ENCODE measurements at places on chromosomes 3 and 15.
A peak's percentile ranks its signal among the peaks of the same experiment; 100 is the strongest.

GRCh38 chr3:107661447-107662123 lies 138.8 kb downstream of the BBX start:
- peak; percentile 48 for DNase-seq

DNA sequence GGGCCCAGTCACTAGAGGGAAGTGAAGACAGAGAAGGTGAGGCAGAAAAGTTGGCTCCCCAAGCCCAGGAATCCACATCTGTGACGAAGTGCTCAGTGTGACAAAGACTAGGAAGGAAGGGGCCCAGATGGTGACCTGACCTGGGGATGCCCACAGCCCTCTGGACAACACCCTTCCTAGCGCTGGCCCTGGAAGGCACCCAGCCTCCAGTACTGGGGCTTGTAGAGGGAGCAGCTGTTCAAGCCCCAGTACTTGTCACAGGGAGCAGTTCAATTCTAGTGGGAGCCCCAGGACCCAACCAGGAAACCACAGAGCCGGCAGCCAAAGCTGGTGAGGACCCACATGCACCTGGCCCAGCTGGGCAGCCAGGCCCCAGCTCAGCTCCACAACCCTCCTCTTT lies 190.8 kb downstream of the XXYLT1 start:
- DNase-seq = no peak

DNA sequence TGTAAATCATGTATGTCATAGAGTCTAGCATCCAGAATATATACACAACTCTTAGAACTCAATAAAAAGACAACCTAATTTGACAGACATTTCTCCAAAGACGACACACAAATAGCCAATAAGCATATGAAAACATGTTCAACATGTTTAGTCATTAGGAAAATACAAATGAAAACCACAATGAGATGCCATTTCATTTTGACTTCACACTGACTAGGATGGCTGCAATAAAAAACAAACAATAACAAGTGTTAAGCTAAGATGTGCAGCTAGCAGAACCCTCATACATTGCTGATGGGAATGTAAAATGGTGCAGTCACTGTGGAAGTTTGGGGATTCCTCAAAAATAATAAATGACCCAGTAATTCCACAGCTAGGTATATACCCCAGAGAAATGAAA lies 16.4 kb downstream of the SPG11 start:
- peak; percentile 36 for DNase-seq

GRCh38 chr15:26261966-26262365 lies 398.8 kb upstream of the ATP10A start:
- no peak for DNase-seq

GRCh38 chr3:61649381-61650170 lies 88.2 kb downstream of the PTPRG start:
- no peak for DNase-seq

DNA sequence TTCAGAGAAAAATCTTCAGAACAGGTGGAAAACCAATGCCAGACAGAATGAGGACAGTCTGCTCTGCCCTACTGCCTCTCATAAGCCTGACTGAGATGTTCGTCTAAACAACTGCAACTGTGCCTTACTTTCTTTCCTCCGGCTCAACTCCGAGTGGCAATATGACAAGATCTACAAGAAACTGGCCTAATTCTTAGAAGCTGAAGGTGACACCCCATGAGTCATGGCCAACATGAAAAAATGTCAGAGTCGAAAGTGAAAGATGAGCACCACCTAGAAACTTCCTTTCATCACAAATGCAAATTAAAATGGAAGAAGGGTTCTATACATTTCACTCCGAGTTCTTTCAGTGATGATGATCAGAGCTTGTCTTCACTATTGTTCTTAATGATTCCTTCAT lies 12.9 kb downstream of the PCYT1A start:
- DNase-seq = no peak

DNA sequence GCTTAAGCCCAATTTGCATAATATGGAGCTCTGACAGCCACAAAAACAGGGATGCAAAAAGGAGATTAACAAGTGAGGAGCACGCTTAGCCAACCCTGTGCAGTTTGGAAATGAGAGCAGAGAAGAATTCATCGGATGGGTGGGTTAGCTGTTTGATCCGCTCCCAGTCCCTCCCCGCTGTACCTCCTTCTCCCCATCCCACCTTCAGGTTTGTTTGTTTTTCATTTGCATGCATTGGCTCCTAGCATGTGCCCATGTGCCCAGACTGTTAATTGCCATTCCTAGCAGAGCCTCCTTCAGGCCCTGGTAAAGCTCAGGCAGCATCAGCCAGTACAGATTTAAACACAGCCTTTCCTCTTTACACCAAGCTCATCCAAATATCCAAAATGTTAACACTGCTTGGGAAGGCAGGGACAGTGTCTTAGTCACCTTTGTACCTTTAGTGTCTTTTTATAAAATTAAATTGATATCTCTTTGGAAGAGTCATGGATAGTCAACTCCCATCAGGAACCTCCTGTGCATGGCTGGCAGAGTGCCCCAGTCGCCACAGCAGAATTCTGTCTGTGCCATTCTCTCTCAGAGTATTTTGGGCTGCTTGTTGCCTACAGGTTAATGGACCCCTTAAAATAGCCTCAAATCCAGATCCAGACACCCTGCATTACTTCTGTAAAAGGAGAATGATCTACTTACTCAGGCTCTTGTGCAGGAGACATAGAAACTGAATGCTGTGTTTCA lies 244.2 kb downstream of the LSAMP start:
- DNase-seq = no peak

DNA sequence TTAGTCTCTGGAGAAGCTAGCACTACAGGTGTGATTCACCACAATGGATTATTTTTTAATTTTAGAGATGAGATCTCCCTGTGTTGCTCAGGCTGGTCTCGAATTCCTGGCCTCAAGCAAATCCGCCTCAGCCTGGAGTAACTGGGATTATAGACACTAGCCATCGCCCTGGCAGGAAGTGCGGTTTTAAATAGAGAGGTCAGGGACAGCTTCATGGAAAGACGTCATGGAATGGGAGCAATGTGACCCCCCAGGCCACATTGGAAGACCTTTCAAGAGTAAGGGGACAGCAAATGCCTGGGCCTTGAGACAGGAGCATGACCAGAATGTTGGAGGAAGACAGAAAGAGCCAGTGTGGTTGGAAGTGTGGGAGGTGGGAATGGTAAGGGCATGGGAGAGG lies 2.2 kb upstream of the ISG20 start:
- no peak for DNase-seq

DNA sequence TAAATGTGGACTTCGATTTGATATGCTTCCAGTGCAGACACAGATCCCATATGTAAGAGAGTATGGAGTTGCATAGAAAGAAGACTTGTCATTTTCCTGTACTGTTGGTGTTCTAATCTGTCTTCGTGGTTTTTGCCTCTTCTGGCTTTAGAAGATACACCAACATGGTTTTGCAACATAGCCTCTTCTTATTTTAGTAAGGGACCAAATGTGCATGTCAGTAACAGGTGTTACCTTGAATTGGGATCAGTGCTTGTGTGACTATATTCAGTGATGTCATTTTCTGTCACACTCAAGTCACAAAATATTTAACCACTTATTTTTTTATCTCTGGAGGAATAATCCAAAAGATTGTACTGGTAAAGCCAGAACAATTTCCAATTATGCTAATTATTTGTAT lies 140.4 kb downstream of the SNRPN start:
- peak; percentile 6 for DNase-seq

GRCh38 chr3:46293991-46294833 lies 52.0 kb downstream of the CCR3 start:
- no peak for DNase-seq

- DNase-seq = peak; percentile 37
Observed at GRCh38 chr15:40354408-40355171, 3.4 kb upstream of the DISP2 start.
